B cell (primary cell): ENCODE measurements at places on chromosomes 1 and 21.

GRCh38 chr1:155479205-155479604, 83.4 kb downstream of the ASH1L start:
- peaks cover 34% of the 10 kb centered on the region for H3K36me3 ChIP-seq
- no peak overlapping the region for H3K27ac ChIP-seq
- no peak overlapping the region for H3K4me3 ChIP-seq
- no peaks in the 10 kb centered on the region for H3K4me1 ChIP-seq

GRCh38 chr1:214438530-214438929, 112.9 kb downstream of the PTPN14 start:
- no peak overlapping the region for H3K4me3 ChIP-seq
- no peak overlapping the region for H3K27ac ChIP-seq
- DNase-seq: no peak
- H3K36me3 ChIP-seq: no peaks in the 10 kb centered on the region

GRCh38 chr1:157878059-157878458, 36.5 kb upstream of the CD5L start:
- no peaks in the 10 kb centered on the region for H3K27me3 ChIP-seq
- H3K4me3 ChIP-seq: no peak overlapping the region
- H3K36me3 ChIP-seq: no peaks in the 10 kb centered on the region
- peaks cover 11% of the 10 kb centered on the region for H3K4me1 ChIP-seq
- DNase-seq: peak; percentile 51

GRCh38 chr1:35506960-35507912, 50.0 kb downstream of the KIAA0319L start:
- H3K27me3 ChIP-seq: no peaks in the 10 kb centered on the region
- no peak for DNase-seq
- H3K4me1 ChIP-seq: peaks cover 15% of the 10 kb centered on the region
- no peak overlapping the region for H3K27ac ChIP-seq
- no peak overlapping the region for H3K4me3 ChIP-seq

DNA sequence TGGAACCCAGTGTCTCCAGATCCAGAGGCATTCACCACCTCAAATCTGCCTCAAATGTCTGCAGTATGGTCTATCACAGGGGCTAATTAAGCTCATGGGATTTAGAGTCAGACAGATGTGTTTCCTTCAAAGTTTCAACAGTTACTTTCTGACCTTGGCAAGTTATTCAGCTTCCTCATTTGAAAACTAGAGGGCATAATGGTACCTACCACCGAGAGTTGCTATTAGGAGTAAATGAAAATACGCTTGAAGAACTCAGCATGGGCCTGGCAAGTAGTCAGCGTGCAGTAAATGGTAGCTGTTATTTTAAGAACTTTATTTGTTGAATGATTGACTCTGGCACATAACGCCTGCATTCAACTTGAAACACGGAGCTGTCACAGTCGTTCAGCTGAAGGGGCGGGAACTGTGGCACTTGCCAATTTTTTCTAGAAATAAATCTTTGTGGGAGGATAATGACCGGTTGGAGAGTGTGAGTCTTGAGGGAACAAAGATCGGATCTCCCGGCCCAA, 1.2 kb upstream of the CAP1 start:
- peaks cover 4% of the 10 kb centered on the region for H3K36me3 ChIP-seq
- peaks cover 70% of the 10 kb centered on the region for H3K4me1 ChIP-seq
- peak overlapping the region; percentile 88 for H3K4me3 ChIP-seq
- peak overlapping the region; percentile 91 for H3K27ac ChIP-seq
- peak; percentile 86 for DNase-seq

- peak; percentile 87 for DNase-seq
- no peaks in the 10 kb centered on the region for H3K36me3 ChIP-seq
- H3K27ac ChIP-seq: no peak overlapping the region
- no peaks in the 10 kb centered on the region for H3K27me3 ChIP-seq
- H3K4me1 ChIP-seq: peaks cover 4% of the 10 kb centered on the region
Observed at GRCh38 chr1:36187800-36188593, 32.0 kb downstream of the MAP7D1 start.

GRCh38 chr1:28606771-28607170, 14.7 kb downstream of the RAB42 start:
- peaks cover 56% of the 10 kb centered on the region for H3K36me3 ChIP-seq
- H3K4me1 ChIP-seq: no peaks in the 10 kb centered on the region
- no peak overlapping the region for H3K27ac ChIP-seq
- H3K4me3 ChIP-seq: no peak overlapping the region
- no peaks in the 10 kb centered on the region for H3K27me3 ChIP-seq

DNA sequence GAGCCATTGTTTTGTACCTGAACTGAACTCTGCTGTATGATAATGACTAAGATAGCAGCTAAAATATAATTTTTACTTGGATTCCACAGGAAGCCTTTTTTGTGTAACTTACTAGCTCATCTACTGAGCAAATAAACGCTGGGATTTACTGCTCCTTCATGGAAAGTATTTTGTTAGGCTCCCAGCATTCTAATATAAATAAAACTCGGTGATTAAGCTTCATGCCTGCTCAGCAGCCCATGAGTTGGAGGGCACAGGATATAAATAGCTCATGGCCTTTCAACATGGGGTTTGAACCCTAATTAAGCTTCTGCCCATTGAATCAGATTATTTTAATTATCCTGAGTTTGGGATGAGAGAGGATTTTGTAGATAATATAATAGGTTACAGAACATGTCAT, 180.0 kb downstream of the PCP4 start:
- H3K4me1 ChIP-seq: no peaks in the 10 kb centered on the region
- H3K27ac ChIP-seq: no peak overlapping the region
- no peaks in the 10 kb centered on the region for H3K27me3 ChIP-seq
- no peak for DNase-seq

DNA sequence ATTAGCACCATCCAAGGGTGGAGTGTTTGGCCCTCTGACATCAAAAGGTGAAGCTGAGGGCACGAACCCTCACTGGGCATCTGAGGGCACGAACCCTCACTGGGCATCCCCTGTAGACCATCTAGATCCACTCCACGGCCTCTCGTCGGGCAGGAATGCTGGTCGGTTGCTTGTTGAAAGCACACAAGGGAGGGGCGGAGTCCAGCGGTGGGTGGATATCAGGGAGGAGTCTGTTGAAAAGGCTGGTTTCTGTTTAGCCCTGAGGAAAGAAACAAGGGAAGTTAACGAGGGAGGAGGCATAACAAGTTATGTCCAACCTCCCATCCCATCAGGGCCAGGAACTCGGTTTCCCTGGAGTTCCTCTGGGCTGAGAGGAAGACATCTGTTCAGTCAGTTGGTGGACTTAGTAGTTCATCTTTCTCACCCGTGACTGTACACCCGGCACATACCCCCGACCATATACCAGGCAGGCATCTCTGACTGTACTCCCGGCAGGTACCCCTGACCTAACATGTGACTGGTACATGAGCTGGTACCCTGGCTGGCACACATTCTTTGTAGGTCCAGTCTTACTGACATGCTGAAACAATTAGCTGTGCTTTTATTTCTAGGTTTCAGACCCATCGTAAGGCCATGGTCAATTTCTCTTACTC, 32.1 kb upstream of the PDE9A start:
- DNase-seq: no peak
- H3K27me3 ChIP-seq: peaks cover 16% of the 10 kb centered on the region
- H3K4me1 ChIP-seq: peaks cover 7% of the 10 kb centered on the region
- no peaks in the 10 kb centered on the region for H3K36me3 ChIP-seq
- no peak overlapping the region for H3K27ac ChIP-seq

GRCh38 chr1:228208831-228209551, 1.1 kb downstream of the OBSCN start:
- H3K36me3 ChIP-seq: no peaks in the 10 kb centered on the region
- no peak for DNase-seq
- H3K27ac ChIP-seq: no peak overlapping the region
- H3K4me1 ChIP-seq: peaks cover 8% of the 10 kb centered on the region
- H3K4me3 ChIP-seq: no peak overlapping the region

- no peaks in the 10 kb centered on the region for H3K4me1 ChIP-seq
- no peaks in the 10 kb centered on the region for H3K36me3 ChIP-seq
- H3K27ac ChIP-seq: no peak overlapping the region
- no peak overlapping the region for H3K4me3 ChIP-seq
- H3K27me3 ChIP-seq: no peaks in the 10 kb centered on the region
Observed at GRCh38 chr1:30534551-30534940, 188.8 kb downstream of the MATN1 start.

- H3K36me3 ChIP-seq: no peaks in the 10 kb centered on the region
- no peak for DNase-seq
Observed at GRCh38 chr21:24372506-24372905, 1234.8 kb downstream of the MRPL39 start.

DNA sequence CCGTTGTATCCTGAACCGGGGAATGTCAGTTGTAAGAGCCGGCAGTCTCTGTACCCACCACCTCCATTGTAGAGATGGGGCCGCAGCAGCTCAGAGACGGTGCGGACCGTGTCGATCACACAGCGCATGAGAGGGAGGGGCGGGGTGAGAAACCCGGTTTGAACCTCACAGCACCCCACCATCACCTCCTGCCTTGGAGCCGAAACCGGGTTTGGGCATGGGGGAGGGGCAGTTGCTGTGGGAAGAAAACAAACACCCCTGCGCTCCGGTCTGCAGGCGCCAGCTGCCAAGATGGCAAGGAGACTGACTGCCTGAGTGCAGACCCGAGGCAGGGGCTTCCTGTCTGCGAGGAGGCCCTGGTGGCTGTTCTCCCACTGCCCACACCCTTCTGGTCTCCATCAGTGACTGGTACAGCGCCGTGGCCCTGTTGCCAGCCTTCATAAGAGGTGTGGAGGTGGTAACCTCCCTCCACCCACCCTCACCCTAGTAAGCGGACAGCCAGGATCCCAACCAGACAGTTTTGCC, 69.2 kb upstream of the SSBP3 start:
- H3K27me3 ChIP-seq: no peaks in the 10 kb centered on the region
- DNase-seq: peak; percentile 60
- no peaks in the 10 kb centered on the region for H3K36me3 ChIP-seq
- H3K27ac ChIP-seq: peak overlapping the region; percentile 24

DNA sequence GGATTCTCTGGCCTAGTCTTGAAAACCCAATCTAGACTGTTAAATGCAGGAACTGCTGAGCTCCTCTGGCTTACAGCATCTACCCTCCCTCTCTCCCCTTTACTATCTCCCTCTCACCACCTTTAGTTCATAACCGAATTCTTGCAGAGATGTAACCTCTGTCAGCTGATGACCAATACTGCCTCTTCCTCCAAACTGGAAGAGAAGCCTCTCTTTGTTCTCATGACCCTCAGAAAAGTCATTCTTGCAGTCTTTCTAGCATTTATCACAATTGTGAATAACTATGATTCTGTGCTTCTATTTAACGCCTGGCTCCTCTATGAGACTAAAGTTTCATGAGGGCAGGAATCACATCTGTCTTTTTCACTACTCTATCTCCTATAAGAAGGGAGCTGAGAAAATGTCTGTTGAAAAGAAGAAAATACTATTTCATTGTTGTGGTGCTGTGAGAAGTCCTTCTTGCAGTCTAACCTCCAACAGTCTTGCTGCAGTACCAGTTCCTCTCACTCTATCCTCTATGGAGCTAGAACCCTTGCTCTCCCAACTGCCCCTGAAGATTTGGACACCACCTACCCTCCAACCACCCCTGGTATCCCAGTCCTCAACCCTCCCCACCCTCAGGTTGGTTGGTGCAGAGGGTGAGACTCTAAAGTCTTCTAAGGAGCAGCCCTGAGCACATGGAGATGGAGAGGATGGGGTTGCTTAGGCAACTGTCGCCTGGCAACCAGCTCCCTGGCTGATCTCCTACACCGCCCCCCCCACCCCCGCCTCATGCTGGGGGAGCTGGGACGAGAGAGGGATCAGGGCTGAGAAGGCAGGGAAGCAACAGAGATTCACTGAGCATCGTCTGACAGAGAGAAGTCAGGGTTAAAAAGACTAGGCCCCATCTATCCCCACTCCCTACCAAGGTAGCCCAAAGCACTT, 13.9 kb downstream of the MEF2D start:
- peak overlapping the region; percentile 72 for H3K27ac ChIP-seq
- H3K27me3 ChIP-seq: no peaks in the 10 kb centered on the region

- peak; percentile 69 for DNase-seq
- H3K27me3 ChIP-seq: no peaks in the 10 kb centered on the region
- no peaks in the 10 kb centered on the region for H3K36me3 ChIP-seq
- no peak overlapping the region for H3K4me3 ChIP-seq
- peaks cover 56% of the 10 kb centered on the region for H3K4me1 ChIP-seq
Observed at GRCh38 chr1:159071970-159072582, 4.5 kb downstream of the AIM2 start.

GRCh38 chr1:190963321-190963720, 485.7 kb upstream of the BRINP3 start:
- H3K27ac ChIP-seq: no peak overlapping the region
- H3K36me3 ChIP-seq: no peaks in the 10 kb centered on the region
- no peaks in the 10 kb centered on the region for H3K4me1 ChIP-seq
- DNase-seq: no peak
- no peaks in the 10 kb centered on the region for H3K27me3 ChIP-seq

- no peaks in the 10 kb centered on the region for H3K4me1 ChIP-seq
- DNase-seq: peak; percentile 5
- H3K27me3 ChIP-seq: no peaks in the 10 kb centered on the region
- H3K36me3 ChIP-seq: no peaks in the 10 kb centered on the region
- no peak overlapping the region for H3K27ac ChIP-seq
Observed at GRCh38 chr1:222167111-222167510, 380.8 kb downstream of the HHIPL2 start.

DNA sequence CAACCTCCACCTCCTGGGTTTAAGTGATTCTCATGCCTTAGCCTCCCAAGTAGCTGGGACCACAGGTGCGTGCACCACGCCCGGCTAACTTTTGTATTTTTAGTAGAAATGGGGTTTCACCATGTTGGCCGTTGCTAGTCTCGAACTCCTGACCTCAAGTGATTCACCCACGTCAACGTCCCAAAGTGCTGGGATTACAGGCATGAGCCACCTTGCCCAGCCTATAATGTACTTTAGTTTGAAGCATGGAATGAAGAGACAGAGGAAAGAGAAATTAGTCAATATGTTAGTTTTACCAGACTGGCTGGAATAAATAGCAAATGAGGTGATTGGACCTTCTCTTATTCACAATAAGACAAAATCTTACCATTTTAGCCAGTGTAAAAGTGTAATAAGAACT, 89.0 kb downstream of the GTF2B start:
- peaks cover 16% of the 10 kb centered on the region for H3K36me3 ChIP-seq
- H3K27ac ChIP-seq: no peak overlapping the region
- no peak overlapping the region for H3K4me3 ChIP-seq
- no peaks in the 10 kb centered on the region for H3K27me3 ChIP-seq
- peaks cover 6% of the 10 kb centered on the region for H3K4me1 ChIP-seq

GRCh38 chr21:38675182-38675824, 130.4 kb upstream of the ETS2 start:
- no peaks in the 10 kb centered on the region for H3K4me1 ChIP-seq
- H3K36me3 ChIP-seq: no peaks in the 10 kb centered on the region
- no peak overlapping the region for H3K4me3 ChIP-seq
- H3K27ac ChIP-seq: no peak overlapping the region
- no peak for DNase-seq

- peaks cover 13% of the 10 kb centered on the region for H3K4me1 ChIP-seq
- no peak overlapping the region for H3K4me3 ChIP-seq
- H3K27ac ChIP-seq: no peak overlapping the region
- no peaks in the 10 kb centered on the region for H3K36me3 ChIP-seq
- no peaks in the 10 kb centered on the region for H3K27me3 ChIP-seq
- DNase-seq: no peak
Observed at GRCh38 chr1:185058876-185059275, 13.5 kb downstream of the RNF2 start.

DNA sequence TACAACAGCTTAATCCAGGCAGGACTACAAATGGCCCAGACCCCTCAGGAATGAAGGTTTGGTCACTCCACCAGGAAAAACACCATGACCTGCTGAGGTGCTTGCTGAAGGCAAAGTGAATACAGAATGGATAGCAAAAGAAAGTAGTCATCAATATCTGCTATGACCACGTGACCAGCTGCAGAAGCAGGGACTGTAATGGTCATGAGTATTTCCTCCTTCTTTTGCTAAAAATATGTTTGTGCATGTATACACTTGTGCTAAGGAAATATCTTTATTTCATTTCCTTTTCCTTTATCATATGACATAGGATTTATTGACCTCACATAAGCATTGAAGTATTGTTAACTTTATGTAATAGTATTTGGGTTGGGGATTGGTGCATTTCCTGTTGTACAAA, 26.4 kb upstream of the GOLT1A start:
- no peaks in the 10 kb centered on the region for H3K27me3 ChIP-seq
- no peak overlapping the region for H3K27ac ChIP-seq
- DNase-seq: no peak
- no peaks in the 10 kb centered on the region for H3K4me1 ChIP-seq
